NCI-H774 (cell line): ENCODE measurements at places on chromosomes 5 and 9.

DNA sequence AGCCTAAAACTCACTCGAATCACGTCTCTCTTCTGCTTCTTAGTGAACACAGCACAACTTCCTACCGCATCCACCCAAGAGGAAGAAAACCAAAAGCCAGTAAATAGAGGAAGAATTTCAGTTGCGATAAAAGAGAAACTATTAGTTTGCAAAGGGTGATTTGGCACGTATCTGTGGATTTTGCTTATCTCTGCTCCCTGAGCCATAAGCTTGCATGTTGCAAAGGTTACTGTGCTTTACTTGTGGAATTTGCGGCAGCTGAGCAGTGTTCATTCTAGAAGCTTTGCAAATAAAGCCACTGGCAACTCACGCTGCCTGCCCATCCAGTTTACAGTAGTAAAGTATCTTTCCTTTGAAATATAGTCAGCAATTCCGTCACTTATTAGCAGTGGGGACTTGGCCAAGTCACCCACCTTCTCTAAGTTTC lies 149.0 kb upstream of the PCA3 start:
- DNase-seq = no peak

GRCh38 chr5:15263406-15263805 lies 236.6 kb upstream of the FBXL7 start:
- no peak for DNase-seq

DNA sequence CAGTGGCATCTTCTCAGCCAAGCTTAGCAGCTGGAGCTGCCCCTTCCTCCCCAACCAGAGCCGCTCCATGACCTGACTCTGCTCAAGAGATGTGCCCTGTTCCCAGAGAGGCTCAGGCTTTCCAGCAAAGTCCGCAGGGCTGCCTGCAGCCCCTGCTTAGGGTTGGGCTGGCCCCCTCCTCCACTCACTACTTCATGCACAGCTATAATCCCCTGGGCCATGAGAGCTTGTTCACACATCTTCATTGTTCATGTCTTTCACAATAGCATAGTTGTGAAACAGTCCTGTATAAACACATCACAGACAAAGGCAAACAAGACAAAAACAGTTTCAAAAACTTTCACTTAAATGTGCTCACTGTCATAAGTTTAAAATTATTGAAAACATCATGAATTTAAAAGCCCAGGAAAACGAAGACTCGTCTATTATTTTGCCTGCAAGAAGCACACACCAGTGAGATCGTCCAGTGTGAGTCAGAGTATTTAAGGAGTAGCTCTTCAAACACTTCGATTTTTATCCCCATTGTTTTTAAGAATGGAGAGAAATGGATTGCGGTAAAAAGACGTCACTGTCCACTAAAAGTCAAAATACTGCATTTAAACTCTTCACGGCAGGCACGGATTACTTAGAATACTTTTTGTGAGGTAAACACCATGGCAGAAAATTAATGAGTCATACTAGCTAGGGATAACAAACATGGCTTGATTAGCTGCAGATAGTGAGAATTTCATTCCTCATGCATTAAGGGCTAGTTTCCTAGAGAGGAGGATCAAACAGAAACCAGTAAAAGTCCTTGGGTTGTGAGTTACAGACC lies 40.7 kb upstream of the S1PR3 start:
- DNase-seq = no peak

DNA sequence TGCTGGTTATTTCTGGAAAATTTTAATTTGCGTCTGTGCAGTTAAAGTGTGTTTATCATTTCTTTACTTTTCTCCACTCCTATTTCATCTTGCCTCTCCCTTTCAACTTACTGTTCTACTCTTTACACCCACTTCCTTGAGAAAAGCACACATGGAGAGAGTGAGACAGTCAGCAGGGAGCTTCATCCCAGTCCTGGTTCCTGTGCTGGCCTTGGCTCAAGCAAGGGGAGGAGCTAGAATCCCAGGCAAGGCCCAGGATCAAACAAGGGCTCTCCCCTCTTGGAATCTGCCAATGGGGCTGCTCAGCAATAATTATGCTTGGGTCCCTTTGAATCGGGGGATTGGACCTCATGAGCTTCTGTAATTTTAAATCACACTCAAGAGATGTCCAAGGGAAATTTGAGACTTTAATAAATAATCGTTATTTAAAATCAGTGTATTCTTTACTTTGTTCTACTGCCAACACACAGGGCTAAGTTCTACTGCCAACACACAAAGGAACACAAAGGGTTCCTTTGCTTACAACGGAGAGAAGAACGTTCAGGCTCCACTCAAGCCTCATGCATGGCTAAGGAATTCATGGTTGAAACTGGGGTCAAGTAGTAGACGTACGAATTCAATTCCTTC lies 439.3 kb upstream of the DAB2 start:
- DNase-seq = no peak

DNA sequence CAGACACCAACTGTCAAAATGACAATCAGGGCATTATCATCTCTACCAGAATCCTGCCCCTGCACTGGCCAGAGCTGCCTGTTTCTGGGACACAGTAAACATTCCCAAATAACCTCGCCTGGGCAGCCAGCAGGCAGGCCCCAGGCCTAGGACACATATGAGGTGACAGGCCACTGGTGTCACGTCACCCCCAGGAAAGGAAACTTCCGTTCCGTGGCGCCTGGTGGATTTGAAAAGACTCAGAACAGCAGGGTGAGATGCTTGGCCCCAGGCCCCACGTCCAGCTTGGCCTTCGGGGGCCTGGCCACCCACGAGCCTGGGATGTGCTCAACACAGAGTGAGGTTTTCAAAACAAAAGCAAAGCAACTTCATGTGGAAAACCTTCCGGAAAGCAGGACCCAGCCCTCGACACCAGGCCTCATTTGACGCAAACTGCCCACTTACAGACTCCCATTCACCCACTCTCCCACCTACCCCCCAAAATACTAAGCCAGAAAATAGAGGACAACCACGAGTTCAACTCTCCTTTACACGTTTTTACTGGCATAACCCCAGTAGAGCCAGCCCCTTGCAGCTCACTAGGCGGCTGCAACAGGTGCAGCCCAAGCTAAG lies 1.2 kb downstream of the SEMA4D start:
- no peak for DNase-seq

DNA sequence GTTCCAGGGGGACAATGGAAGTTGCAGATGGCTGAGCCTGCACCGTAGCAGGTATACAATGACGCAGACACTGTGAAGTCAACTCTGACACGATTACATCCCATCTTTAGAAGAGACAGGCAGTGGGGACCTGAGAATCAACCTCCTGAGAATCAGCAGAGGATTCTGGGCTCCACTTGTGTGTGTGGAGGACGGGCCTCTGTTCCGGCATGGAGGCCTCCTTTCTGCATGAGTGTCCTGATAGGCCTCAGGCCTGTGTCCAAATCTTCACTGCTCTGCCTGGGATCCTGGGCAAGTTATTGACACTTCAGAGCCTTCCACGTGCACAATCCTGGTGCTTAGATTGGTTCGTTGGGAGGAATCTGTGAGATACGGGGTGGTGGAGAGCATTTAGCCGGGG lies 151.2 kb upstream of the COL5A1 start:
- DNase-seq = no peak

DNA sequence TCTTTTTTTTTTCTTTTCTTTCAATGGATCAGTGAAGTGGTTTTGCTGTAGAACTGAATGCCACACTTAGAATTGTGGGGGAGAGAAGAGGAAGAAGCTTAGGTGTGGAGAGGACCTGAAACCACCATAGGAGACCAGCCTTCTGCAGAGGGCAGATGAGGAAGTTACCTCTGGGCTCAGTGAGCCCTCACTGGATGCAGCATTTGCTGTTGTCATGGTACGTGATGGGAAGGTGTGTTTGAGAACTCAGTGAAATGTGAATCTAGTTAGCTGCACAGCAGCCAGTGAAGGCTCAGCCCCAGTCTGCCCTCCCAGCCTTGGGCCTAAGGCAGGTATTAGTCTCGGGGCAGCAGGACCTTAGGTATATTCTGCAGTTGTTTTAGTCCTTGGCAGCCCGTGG lies 17.5 kb downstream of the CYFIP2 start:
- no peak for DNase-seq

GRCh38 chr5:164966611-164967010 lies 1461.2 kb downstream of the MAT2B start:
- DNase-seq = no peak

GRCh38 chr5:17429353-17429752 lies 68.7 kb upstream of the TAF11L2 start:
- no peak for DNase-seq
